AG09309 (cell line): ENCODE measurements at places on chromosomes 1 and 21.
A peak's percentile ranks its signal among the peaks of the same experiment; 100 is the strongest.

GRCh38 chr1:74324684-74325448 is 89.7 kb downstream of the TNNI3K start:
- no peak for DNase-seq

DNA sequence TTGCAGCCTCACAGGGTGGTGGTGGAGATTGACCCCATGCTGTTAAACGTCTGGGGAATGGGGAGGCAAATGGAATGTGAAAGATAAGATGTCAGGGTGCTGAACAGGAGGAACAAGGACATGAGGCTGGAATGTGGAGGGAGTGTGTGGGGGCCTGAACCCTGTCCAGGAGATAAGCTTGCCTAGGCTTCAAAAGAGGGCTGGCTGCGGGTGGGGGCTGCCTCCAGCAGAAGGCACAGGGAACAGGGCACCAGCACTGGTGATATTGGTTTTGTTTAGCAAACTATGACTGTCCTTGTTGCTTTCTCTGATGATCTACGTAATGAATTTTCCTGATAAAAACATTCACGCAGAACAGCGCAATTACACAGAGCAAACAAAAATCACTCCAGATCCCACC is 52.4 kb upstream of the LRP8 start:
- no peak for DNase-seq

GRCh38 chr1:211305044-211305443 is 21.6 kb upstream of the TRAF5 start:
- DNase-seq, result no peak

DNA sequence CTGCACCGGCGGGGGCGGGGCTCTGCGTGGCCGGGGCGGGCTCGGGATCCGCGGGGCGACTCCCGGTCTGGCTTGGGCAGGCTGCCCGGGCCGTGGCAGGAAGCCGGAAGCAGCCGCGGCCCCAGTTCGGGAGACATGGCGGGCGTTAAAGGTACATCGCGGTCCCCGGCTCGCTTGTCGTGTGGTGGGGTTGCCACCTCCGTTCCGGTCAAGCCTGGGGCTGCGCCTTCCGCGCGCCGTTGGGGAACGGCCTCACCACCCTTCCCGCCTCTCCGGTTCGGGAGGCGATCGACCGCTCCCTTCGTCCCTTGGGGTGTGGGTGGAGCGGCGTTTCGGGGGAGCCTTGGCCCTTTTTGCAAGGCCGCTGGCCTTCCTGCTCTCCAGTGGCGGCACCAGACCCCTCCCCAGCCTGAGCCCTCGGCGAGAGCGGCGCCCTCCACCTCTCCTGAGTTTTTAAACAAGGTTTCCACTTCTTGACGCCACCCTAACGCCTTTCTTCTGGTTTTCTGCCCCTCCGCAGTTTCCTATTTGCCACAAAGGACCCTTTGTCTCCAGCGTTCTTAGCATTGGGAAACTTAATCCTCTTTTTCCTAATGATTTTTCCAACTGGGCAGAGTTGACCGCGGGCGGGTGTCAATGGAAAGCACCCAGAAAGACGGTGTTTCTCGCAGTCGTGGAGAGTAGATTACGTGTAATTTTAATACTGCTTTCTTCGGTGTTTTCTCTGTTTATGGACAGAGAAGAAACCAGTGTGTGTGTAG is at the start of the genes LEPR and LEPROT:
LEPR (plus strand) TSS at position 79 of the 761 bp plus-strand sequence. CDS start 144,898 bp downstream, outside the sequence.
LEPROT (plus strand) TSS at position 79 of the 761 bp plus-strand sequence; CDS start at position 136, 57 bp downstream.
- no peak for DNase-seq

- no peak for DNase-seq
Measured at GRCh38 chr1:116426401-116426800, 53.4 kb downstream of the ATP1A1 start.

GRCh38 chr1:161733526-161733925 is 12.2 kb downstream of the FCRLB start:
- peak; percentile 94 for DNase-seq

DNA sequence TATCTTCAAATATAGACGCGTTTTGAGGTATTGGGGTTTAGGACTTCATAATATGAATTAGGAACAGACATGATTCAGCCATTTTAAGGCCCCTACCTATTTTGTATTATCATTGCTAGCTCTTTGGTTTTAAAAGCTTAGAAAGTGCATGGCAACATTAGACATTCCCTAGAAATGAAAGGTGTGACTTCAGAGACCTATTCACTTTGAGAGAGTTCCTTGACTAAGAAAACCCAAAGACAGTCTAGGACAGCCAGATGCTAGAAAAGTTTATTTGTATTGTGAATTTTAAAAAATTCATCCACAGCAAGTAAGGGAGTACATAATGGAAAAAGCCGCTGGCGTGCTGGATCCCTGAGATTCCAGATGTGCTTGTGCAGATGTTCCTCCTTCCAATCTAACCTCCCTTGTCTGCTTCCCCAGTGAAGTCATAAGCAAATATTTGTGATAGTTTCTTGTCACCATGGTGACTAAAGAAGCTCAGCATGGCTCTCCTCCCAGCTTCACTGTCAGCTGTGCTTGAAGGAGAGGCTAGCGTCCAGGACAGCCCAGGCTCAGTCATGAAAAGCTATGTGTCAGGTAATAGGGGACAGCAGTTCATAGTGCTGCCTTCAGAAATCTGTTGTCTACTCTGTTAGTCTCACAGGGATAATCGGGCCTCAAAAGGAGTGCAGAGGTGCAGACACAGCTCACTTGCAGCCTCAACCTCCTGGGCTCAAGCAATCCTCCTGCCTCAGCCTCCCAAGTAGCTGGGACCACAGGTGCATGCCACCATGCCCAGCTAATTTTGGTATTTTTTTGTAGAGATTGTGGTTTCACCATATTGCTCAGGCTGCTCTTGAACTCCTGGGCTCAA is 34.8 kb downstream of the KPNA6 start:
- peak; percentile 54 for DNase-seq

DNA sequence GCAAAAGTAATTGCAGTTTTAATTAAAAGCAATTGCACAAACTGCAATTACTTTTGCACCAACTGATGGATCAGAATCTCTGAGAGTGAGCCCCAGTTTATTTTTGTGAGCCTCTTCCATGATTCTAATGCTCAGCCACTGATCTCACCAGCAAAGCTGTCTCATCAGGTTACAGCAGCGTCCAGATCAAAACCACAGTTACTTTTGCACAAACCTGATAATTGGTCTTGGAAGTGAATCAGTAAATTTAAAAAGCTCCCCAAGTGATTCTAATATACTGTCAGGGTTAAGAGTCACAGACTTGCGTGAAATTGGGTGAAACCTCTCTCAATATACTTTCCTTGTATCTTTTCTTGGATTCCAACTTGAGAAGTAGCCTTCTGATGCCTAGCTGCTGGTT is 13.5 kb upstream of the CR2 start:
- no peak for DNase-seq
